SHP77 treated with DMSO at 0.1 percent for 48 hours (cell line): ENCODE measurements at places on chromosomes 4 and X.

DNA sequence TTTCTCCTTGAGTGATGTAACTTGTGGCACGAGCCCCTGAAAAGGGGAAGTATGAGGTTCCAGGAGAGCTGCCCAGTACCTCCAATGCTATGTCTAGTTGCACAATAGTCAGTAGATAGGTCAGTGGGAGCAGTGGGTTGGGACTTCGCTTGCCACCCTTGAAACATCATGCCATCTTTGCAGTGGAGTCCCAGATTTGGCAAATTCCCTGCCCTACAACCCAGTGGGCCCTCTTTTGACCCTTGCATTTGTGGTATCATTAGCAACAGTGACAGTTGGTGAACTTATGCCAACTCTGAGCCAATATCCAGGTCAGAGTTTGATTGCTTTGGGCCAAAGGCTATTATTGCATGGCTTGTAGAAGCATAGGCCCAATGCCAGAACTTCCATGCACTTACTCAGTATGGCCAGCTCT lies 12.3 kb downstream of the FHL1 start:
- no peak for DNase-seq

DNA sequence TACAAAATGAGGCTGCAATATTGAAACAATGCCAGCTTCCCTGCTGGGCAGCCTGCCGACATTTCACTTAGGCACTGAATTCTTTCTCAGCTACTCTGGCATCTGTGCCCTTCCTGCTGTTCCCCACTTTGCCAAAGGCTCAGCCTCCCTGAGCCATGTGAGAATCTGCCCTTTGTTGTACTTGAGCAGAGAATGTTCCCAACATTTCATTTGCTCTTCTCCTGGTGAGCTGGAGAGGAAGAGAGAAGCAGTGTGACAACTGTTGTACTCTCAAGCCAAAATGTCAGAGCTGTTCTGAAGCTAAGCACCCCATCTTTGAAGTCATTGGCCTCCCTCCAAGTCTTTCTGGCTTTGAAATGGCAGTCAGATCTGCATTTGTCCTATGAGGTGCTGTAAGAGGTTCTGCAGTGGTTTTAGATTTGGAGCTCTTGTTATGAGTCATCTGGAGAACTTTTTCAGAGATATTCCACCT lies 32.5 kb downstream of the LANCL3 start:
- no peak for DNase-seq

- DNase-seq = no peak
These were observed 82.8 kb downstream of the CCKAR start for GRCh38 chr4:26407476-26407875.

DNA sequence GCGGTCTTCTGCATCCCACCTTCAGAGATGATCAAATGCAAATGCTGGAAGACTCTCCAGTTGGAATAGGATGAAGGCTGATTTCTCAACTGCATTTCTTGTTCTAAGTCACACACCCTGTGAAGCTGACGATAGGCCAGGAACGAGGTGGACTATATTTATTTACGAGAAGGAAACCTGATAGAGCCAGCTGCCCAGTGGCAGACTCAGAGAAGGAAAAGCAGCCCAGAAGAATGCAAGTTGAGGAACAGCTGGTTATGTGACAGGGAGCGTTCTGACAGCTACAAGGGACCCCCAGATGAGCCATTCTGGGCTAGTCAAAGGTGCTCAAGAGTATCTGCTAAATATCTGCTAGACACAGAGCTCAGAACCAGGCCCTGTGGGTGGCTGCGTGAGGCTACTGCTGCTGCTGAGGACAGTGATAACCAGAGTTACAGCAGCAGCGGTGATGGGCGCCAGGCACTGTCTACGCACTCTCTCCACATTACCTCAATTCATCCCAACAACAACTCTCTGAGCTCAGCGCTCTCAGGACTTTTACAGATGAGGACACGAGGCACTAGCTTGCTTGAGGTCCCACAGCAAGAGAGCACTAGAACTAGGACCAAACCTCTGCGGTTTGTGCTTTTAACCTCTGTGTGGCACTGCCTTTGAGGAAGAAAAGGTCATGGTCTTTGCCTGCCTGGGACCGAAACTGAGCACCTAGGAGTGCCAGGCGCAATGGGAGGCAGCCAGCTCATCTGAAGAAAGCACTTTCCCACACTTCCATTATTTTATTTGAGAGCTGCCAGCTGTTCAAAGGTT lies 69.0 kb downstream of the GATB start:
- no peak for DNase-seq

DNA sequence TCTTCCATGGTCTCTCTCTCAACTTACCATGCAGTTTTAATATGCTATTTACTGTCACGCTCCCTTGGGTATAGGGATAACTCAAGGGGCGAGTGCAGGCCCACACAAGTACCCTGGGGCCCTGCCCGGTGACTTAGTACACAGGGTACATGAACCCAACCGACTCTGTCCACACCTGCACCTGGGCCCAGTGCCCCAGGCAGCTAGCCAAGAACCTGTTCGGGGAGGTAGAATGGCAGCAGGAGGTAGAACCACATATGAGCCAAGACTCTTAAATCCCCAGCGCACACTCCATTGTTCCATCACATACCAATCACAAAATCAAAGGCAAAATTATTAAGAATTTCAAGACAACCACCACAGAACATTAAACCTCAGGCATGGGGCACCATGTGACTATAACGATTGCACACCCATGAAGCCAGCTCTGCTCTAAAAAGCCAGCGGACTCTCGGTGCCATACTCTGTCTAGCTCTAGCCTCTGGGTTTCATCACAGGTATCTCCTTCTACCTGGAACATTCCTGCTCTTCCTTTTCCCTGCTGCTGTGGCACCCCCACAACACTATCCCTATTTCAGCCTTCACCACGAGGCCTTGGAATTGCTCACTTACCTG lies 14.6 kb downstream of the PHF8 start:
- no peak for DNase-seq

GRCh38 chr4:13413729-13414437 lies 70.3 kb downstream of the RAB28 start:
- DNase-seq = no peak

DNA sequence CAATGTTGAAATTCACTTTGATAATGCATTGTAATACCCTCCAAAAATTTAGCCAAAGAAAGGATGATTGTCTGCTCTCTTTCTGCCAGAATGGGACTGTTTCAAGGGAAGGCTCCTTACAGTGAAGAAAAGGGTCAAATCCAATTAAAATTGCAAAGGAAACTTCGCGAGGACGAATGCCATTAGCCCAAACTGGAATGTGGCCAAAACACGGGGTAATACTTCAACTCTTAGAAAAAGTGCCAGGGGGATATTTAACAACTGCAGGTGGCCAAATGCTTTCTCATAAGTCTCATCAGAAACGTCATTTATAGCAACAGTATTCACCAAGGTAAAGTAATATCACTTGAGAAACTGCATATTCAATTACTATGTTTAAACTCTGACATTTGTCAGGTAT lies 29.0 kb downstream of the NKX3-2 start:
- DNase-seq = no peak

GRCh38 chr4:108031427-108032083 lies 41.9 kb downstream of the HADH start:
- DNase-seq = no peak

DNA sequence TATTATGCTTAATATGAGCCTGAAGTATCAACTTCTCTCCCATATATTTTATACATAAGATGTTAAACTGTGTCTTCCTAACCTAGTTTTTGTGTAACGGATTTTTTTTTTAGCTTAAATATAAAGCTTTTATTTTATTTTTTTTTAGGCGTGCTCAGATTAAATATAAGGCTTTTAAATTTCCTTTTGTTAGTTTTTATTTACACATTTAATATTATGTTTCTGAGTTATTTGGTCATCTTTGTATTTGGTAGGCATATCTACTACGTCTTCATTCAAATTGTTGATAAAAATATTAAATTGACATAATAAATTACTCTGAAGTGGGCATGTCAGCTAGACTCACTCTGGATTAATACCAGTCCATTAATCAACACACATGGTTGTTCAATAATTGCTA lies 4.2 kb downstream of the SLAIN2 start:
- DNase-seq = no peak

DNA sequence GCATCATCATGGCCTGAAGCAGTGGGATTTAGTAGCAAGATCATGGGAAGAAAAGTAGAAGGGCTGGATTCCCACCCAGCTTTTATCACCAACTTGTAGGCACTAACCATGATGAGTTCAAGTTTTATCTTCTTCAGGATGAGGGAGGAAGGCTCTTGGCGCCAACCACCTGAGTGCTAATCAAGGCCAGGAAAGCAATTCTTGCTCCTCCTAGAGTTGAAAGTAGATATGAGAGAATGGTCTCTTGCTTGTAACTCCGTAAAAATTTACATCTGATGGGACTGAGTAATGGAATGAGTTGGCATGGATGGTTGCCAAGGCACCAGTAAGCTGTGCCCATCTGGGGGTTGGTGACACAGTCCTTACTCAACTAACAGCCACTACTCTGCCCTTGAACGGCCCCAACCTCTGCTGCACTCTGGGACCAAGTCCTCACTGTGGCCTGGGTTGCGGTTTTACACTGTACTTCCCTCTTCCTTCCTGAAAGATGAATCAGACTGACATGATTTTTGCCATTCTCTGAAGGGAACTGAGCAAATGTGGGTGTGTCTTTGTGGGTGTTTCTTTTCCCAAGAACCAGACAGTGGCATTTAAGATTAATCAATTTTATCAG lies 39.4 kb upstream of the NDP start:
- no peak for DNase-seq

DNA sequence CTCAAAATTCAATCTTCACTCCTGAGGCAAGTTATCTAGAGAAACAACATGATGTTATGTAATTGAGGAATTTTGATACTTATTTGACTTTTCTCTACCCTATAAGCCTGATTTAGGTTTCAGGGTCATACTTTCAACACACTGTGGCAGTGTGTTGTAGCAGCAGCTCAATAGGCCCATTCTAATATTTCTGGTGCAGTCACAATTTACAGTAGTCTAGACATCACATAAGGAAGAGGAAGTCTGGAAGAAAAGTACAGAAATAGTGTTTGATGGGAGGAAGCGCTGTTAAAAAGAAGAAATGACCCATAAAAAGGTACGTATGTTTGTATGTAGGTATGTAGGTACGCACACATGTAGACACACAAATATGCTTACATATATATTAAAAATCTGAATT lies 194.3 kb downstream of the ARHGAP24 start:
- no peak for DNase-seq

DNA sequence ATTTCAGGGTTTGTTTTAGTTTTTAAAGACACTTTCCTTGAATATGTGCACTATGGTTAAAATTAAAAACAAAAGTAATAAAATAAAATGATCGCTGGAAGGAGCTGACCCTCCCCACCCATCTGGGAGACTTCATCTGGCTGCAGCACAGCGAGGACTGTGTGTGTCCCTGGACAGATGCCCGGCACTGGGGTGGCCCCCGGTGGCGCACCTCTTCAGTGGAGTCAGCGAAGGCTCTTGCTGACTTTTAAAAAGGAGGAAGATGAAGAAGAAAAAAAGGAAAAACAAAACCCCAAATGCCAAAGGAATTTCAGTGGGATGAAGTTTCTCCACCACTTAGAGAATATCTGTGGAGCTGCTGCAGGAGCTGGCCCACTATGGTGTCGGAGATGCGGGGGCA lies 5.4 kb upstream of the ADGRG4 start:
- no peak for DNase-seq

GRCh38 chrX:30939928-30940327 lies 50.9 kb upstream of the TAB3 start:
- no peak for DNase-seq

GRCh38 chr4:8084712-8085490 lies 73.7 kb downstream of the ABLIM2 start:
- DNase-seq = no peak

DNA sequence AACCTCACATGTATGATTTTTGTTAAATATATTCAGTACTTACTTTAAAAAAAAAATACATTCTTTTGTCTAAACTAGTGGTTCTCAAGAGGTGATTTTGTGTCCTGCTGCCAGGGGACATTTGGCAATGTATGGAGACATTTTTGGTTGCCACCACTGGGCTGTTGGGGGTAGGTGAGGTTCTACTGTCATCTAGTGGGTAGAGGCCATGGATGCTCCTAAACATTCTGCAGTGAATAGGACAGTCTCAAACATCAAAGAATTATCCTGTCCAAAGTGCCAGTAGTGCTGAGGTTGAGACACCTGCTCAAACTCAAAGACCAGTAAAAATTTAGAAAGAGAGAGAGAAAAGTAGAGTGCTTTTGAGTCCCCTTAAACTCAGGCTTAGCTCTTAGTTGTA lies 32.9 kb upstream of the PGM2 start:
- DNase-seq = no peak

GRCh38 chr4:97110506-97110905 lies 1032.8 kb downstream of the STPG2 start:
- DNase-seq = no peak

GRCh38 chr4:159071178-159071968 lies 31.5 kb upstream of the RAPGEF2 start:
- DNase-seq = no peak

GRCh38 chr4:7429069-7429416 lies 5.7 kb downstream of the PSAPL1 start:
- no peak for DNase-seq

- no peak for DNase-seq
These were observed 242.5 kb downstream of the OPHN1 start for GRCh38 chrX:68190799-68191198.

GRCh38 chr4:62301500-62301899 lies 1101.4 kb downstream of the ADGRL3 start:
- DNase-seq = no peak

DNA sequence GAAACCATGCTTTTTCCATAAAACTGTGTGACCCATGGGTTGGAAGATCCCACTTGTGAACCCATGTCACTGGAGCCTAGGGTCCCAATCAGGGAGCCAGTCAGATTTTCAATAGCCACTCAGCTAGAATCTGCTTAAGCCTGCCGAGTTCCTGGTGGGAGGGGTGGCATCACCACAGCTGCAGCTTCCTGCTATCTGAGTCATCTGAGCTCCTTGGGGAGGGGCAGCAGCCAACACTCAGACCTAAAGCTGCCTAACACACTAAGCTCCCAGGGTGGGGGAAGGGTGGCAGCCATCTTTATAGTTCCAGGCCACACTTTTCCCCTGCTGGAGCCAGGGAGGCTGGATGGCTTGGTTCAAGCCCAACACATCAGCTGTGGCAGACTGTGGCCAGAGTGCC lies 350.1 kb downstream of the C4orf33 start:
- DNase-seq = no peak

GRCh38 chrX:105882581-105883275 lies 60.4 kb downstream of the NRK start:
- DNase-seq = no peak

- no peak for DNase-seq
These were observed 1.6 kb downstream of the RPL34 start for GRCh38 chr4:108622022-108622421.
